Stimulated activated CD4-positive, alpha-beta T cell treated with anti-CD3 and anti-CD28 coated beads, TNF-alpha, amount 100 ng/mL, for 1 hour (primary cell): ENCODE measurements at places on chromosomes 2 and 18.

DNA sequence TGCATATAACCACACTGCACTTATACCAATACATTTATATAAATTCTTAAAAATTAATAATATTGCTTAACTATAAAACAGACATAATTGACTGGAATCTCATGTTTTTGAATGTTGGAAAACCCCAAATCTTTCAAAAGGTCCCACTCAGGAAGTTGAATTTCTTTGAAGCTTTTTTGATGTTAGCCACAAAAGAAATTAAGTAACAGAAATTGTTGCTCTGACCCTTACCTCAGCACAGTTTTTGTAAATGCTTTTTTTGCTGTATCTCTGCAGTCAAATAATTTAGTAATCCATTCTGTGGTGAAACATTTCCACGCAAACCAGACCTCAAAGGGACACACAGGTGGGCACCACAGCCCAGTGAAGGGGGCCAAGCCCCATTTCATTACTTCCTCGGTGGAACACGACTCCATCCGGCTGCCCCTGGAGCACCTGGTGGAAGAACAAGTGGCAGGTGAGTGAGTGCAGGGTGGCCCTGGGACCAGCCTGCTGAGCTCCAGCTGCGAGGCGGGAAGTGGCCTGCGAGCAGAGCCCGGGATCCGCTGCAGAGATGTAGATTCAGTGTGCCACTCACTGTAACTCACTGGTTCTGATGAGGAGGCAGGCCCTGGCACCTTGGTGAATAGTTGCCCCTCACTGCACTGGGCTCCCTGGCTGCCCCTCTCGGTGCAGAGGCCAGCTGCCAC is 8.4 kb downstream of the SCLY start:
- no peak for DNase-seq

- DNase-seq: no peak
These were observed 23.7 kb downstream of the PCARE start for GRCh38 chr2:29050591-29050990.

DNA sequence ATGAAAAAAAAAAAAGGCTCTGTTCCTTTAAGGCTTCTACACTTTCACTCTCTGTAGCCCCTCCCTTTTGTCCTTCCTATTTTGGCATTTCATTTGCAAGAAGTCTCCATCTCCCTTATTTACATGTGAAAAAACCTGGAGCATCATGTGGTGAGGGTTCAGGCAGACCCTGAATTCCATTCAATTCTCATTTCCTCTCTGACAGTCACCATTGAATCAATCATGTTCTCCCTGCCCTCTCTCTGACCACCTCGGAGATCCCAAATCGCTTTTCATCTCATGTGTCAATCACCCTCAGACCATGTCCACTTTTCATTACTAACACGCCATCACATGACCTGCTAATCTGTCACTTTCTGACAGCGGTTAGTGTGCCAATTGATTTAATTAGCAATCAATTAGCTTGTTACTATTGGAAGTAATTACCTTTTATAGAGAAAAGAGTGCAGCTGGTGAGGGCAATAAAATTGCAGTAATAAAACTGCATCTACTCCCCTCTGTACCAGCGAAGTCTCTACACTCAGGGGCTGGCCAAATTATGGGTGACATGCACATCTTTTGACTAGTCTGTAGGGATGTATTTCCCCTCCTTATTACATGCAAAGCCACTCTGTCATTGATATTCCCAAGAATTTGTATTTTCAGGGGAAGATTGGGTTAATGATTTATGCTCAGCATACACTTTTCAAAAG is 317.4 kb downstream of the EN1 start:
- DNase-seq: no peak

DNA sequence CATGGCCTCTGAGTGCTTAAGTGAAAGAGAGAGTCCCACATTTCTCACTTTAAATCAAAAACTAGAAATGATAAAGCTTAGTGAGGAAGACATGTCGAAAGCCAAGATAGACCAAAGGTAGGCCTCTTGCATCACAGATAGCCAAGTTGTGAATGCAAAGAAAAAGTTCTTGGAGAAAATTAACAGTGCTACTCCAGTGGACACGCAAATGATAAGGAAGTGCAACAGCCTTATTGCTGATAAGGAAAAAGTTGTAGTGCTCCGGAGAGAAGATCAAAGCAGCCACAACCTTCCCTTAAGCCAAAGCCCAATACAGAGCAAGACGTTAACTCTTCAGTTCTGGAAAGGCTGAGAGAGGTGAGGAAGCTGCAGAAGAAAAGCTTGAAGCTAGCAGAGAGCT is 32.1 kb downstream of the PSMD1 start:
- no peak for DNase-seq

GRCh38 chr2:129192117-129192516 is 787.3 kb upstream of the RAB6C start:
- DNase-seq: no peak

GRCh38 chr18:6781796-6782195 is 52.3 kb downstream of the ARHGAP28 start:
- DNase-seq: no peak

GRCh38 chr2:149544692-149545091 is 42.9 kb downstream of the MMADHC start:
- DNase-seq: no peak

DNA sequence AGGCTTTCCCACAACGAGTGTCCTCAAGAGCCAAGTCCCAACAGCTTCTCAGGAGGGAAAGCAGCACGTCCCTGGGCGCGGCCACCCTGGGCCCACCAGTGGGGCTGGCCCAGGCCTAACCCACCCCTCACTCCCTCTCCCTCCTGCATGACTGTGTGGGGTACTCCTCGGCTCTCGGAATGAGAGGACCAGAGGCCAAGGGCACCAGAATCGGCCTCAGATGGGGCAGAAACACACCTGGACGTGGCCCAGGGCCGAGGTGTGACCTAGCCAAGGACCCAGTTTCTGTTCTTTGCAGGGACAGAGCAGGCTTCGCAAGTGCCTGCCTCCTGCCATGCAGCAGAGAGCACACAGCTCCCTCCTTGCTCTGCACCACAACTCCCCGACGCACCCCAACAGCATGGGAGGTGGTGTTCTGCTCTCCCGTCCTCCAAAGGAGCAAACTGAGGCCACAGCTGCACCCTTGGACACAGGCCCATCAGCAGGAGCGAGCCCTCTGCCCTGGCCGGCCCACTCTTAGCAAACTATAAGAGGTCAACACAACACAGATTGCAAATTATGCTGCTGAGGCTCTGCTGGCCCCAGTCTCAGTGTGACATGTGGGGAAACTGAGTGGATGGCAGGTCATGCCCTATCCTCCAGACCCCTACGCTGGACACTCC is 19.7 kb downstream of the HS6ST1 start:
- no peak for DNase-seq

DNA sequence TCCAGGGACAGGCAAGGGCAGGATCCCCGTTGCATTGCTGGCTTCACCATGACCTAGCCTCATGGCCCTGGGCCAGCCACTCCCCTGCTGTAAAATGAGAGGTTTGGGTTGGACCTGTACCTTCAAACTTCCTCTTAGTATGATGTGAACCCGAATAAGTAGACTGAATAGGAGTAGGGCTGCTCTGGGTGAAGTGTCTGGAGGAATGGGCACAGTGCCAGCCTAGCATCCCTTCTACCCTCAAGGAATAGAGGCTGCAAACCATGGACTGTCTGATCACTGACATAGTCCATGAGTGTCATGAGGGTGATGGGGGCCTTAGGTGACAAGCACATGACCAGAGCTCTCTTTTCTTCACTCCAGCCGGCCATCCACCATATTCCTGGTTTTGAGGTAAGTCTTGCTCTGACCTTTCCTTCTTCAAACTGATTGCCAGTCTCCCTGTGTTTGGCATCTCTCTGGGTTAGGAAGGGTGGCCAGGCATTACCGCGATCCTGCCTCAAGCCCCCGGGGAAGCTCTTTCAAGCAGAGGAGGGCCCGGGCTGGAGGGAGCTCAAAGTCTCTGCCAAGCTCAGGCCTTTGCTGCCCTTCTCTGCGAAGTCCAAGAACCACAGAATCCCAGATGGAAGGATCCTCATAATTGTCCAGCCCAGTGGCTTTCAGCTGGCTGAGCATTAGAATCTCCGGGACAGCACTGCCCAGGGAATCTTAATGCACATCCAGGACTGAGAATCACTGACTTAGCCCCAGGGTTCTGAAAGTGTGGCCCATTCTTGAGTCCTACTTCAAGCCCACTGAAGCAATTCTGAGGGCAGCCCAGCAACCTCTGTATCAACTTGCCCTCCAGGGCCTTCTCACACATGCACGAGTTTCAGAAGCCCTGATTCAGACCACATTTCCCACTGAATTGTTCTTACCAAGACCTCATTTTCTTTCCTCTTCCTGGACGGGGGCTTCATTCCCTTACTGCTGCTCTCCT is 148.1 kb downstream of the DYSF start:
- DNase-seq: no peak

- DNase-seq: no peak
These were observed 193.5 kb upstream of the CCDC150 start for GRCh38 chr2:196445991-196446390.

DNA sequence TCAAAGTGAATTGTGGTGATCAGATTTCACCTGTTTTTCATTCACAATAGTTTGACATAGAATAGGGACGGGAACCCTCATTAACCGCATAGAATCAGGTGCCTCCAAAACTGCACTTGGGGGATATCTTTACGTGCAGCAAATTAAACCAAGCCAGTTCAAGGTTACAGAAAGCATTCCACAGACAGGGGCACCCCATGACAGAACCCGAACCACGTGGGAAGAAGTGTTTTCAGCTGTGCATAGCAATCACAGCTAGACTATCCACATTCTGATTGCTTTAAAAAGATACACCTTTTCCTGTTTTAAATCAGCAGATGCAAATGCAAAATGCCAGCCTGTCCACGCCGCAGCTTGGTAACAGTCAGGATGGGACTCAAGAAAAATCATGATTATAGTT is 205.8 kb downstream of the ANAPC1 start:
- DNase-seq: no peak

DNA sequence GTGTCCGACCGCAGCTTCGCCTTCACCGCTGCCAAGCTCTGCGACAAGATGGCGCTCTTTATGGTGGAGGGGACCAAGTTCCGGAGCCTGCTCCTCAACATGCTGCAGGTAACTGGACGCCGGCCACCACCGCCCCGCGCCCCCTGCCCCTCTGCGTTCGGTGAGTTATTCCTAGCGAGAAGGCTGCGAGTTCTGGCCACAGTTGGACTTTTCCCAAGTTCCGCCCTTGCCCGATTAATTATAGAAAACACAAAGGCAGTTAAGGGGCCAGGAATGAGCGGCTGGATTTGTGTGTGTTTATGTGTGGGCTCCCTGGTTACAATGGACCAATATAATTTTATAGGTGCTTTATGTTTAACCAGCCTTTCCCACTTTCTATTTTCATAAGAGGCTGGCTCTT is 189.2 kb downstream of the SMAD7 start:
- no peak for DNase-seq
